Tibial nerve (tissue), 4 donors: ENCODE measurements at places on chromosomes 5 and 9. TPM values are rescaled to one million over a fixed set of nuclear protein-coding genes. Genes with fewer than 3 reads are reported as not detected.

DNA sequence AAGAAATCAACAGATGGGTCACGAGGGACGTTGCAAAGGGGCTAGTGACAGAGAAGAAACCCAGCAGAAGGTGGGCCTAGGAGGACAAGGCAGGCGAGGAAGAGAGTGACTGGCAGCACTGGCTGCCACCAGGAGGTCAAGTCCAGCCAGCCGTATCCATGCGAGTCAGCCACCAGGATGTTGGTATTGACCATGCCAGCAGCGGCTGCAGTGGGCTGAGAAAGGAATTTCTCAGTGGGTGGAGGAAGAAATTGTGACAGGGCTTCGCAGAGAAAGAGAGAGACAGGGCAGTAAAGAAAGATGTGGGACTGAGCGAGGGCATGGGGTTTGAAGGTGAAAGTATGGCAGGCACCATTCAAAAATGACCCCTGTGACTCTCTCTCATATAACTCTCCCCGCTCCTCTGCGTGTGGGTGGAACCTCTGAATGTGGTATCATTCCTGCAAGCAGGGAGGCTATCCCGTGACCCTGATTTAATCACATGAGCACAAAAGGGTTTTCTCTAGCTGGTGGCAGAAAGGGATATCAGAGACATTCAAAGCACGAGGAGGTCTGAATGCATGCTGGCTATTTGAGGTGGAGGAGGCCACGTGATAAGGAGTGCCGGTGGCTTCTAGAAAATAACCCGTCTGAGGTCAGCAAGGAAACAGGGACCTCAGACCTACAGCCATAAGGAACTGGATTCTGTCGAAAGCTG, 45.4 kb upstream of the FBXW11 start:
- no peak for DNase-seq

DNA sequence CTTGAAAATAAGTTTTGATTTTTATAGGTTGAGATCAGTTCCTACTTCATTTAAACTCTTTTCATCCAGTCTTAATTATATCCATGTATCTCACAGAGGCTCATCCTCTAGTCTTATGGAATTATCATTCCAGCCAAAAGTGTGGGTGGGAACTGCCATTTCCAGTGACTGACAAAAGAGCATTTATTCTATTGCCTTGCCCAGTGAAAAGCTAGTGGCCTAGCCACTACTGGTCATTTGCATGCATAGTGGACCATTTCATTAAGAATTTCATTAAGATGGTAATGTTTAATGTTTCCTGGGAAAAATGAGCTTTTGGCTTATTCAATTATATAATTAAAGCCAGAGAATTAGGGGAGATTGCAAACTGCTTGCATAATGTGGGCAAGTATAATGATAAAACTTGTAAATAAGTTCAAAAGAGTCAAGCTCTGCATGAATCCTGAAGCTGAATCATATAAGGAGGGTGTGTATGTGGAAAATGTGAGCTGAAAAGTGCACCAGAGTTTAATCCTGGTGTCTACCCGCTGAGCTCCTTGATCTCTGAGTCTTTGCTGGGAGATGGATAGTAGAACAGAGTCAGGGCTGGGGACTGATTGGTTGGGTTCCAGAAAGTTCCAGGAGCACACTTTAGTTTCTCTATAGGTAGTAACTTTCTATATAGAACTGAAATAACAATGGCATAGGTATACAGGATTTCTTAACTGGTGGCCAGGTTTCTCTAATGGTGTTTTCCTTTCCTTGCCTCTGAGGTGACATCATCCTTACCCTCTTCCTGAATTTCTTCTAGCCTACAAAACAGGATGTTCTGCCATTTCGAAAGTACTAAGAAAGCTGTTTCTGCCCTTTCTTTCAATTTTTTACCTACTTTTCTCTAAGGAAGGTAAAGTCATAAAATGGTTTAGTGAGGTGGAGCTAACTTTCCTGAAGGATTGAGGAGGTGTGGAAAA, 78.5 kb downstream of the KIF4B start:
- no peak for DNase-seq

- DNase-seq, result no peak
These were observed 49.1 kb downstream of the IPPK start for GRCh38 chr9:92620845-92621244.

GRCh38 chr9:4530375-4530774, 40.1 kb downstream of the SLC1A1 start:
- DNase-seq, result no peak

GRCh38 chr9:134624621-134625181, 16.9 kb upstream of the COL5A1 start:
- no peak for DNase-seq

DNA sequence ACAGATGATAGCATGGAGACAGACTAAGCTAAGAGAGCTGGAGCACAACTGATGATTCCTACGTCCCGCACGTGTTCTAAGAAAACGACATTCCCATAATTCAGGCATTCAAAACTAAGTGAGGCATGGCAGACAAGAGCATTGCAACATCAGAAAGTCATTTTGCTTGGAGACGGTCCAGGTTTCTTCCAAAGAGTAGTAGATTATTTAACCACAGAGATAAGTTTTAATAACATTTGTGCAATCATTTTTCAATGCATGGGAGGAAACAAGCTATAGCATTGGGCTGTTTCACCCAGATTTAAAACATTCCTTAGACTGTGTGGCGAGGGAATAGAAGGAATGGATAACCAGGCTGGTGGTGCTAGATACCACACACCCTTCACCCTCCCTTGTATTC, 117.2 kb downstream of the APBA1 start:
- no peak for DNase-seq

- no peak for DNase-seq
These were observed 173.4 kb downstream of the ZNF462 start for GRCh38 chr9:107036367-107036766.

GRCh38 chr5:94469894-94470329, 148.5 kb downstream of the KIAA0825 start:
- no peak for DNase-seq

- DNase-seq, result peak; percentile 75
These were observed 77.4 kb upstream of the DMRT1 start for GRCh38 chr9:764105-764524.

DNA sequence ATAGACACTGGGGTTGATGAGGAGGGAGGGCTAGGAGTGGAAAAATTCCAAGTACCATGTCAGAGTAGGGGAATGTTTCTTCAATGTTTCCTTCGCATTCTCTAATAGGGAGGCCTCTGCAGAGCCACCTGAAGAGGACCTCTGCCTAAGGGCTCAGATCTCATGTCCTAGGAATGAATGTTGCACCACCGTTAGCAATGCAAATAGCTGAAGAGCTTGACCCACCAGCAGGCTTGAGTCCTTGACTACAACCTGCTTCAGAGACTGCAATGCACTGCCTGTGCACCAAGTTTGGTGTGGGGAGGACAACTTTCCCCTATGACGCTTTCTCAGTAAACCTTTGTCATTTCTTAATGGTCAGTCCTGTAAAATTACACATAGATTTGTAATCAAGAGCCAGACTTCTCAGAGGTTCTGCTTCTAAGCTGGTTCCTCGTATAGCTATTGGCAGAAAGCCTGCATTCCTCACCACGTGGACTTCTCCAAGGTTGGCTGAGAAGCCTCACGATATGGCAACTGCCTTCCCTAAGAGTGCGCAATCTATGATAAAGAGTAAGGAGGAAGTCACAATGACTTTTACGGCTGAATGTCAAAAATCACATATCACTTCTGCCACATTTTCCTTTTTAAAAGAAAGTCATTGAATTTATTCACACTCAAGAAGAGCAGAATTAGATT, 600.7 kb upstream of the PTGER4 start:
- DNase-seq, result no peak

GRCh38 chr5:54492178-54492577, 25.4 kb upstream of the SNX18 start:
- no peak for DNase-seq

PCSK5 gene
- 14.7 TPM for total RNA-seq

GRCh38 chr5:15267966-15268365, 232.0 kb upstream of the FBXL7 start:
- no peak for DNase-seq

DNA sequence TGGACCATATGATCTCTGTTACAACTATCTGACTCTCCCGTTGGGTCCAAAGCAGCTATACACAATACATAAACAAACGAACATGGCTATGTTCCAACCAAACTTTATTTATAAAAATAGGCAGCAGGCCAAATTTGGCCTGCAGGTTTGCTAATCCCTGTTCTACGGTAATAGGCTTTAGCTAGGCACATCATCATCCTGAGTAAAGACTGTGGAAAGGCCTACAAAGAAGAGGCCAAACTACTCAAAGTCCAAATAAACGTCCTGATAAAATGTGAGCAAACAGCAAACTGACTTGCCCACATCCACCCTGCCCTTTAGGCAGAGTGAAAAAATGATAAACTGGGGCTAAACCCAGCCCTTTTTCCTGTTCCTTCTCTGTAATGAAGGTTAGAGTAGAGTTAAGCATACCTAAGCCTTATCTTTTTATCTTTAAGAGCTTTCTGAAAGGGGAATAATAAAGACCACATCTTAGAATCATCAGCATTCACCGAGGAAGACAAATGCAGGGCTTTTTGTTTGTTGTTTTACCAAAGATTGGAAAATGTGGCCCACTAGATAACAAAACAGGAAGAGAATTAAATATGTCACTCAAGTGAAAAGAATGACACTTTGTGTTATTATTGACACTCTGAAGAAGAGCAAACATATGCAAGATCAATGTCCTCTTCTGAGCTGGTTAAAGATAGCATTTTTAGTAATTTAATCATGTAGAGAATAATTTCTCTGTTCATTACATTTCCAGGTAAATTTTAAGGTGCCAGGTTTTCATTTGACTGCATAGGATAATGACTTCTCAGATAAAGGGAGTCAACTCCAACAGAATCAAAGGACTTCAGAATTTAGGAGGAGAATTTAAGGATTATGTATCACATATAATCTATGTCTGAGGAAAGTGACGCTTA, 160.0 kb upstream of the GNA14 start:
- no peak for DNase-seq

IFNK gene
- not detected for total RNA-seq

GRCh38 chr9:85040146-85040545, 370.6 kb downstream of the NTRK2 start:
- DNase-seq, result no peak
